Stimulated activated CD4-positive, alpha-beta T cell treated with anti-CD3 and anti-CD28 coated beads, Interleukin-2, amount 100 ng/mL, for 48 hours (primary cell): ENCODE measurements at places on chromosomes 1 and 21.

- no peak for DNase-seq
These were observed 196.1 kb upstream of the ESRRG start for GRCh38 chr1:216919060-216919970.

GRCh38 chr1:111884772-111885443, 104.6 kb downstream of the KCND3 start:
- no peak for DNase-seq

GRCh38 chr1:30639881-30640452, 83.4 kb downstream of the MATN1 start:
- DNase-seq: no peak

DNA sequence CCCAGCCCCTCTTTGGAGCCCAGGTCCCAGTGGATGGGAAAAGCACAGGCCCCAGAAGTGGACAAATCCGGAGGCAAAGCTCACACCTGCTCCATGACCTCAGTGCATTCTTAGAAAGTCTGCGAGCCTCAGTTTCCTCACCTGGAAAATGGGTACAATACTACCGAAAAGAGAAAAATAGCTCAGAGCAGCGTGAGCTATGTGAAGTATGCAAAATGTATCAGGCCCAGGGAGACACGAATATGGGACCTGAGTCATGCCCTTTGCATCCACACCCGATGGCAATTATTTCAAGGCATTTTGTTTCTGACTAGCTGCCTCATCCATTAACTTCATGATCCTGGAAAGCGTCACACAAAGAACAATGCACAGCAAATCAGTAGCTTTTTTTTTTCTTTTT, 9.2 kb downstream of the ALDH4A1 start:
- DNase-seq: no peak

- no peak for DNase-seq
These were observed 293.0 kb upstream of the PLXNA2 start for GRCh38 chr1:208537198-208537597.

- DNase-seq: peak; percentile 11
These were observed 47.5 kb upstream of the FOXO6 start for GRCh38 chr1:41313661-41314131.

DNA sequence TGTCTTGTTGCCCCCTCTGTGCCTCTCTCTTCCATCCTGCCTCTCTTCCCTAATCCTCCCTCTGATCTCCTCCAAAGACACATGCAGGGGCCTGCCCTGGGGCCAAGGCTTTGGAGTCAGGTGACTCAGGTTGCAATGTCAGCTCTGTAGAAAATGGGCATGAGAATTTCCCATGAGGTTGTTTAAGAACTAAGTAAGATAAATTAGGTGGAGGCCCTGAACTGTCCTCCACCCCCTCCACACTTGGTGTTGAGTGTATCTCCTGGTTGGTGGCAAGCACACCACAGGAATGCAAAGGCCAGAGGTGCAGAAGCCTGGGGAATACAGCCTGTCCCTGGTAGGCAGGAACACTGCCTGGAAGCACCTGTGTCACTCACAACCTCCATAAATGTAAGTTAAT, 63.9 kb upstream of the GRIK3 start:
- no peak for DNase-seq

DNA sequence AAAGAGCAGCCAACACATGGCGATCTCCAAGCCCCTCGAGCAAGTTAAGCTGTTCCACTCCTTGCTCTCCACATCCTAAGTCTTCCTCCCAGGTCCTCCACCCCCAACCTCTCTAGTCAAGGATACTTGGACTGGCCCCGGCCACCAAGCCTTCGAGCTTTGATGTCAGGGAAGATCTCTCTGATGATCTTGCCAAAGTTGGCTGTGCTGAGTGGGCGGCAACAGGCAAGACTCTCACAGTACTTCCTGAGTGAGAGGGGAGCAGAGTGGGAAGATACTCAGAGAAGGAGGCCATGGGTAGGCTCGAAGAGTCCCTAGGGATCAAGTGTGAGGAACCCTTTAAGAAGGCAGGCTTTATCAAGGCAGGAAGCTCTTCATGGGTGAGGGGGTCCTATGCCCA, 2.8 kb downstream of the RFX5 start:
- no peak for DNase-seq

GRCh38 chr1:32647308-32648134, 2.8 kb downstream of the ZBTB8OS start:
- DNase-seq: no peak

DNA sequence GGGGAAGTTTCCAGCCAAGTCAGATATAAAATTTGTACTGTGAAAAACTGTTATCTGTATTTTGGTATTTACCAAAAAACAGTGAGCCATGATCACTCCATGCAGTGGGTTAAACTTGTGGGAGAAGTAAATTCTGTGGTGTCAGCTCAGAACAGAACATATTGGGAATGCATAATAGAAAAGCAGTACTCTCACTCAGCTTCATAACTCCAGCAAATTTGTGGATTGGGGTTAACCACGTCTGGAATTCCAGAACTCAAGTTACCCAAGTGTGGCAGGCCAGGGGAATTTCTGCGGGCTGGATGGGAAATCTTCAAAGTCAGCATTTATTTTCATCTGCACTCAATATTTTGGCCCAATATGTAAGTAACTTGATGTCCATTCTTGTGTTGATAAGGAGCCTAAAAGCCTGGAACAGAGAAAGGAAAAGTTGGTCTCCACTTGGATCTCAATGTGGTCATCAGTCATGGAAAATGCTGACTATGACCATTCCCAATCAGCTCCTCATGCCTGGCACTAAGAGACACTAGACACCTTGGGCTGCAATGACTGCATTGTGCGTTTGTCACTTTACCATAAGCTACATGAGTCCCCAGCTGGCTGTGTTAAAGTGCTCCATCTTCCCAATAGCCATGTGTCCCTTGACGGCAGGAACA, 39.1 kb upstream of the ENAH start:
- DNase-seq: no peak

GRCh38 chr1:57327336-57327735, 96.5 kb downstream of the DAB1 start:
- no peak for DNase-seq

DNA sequence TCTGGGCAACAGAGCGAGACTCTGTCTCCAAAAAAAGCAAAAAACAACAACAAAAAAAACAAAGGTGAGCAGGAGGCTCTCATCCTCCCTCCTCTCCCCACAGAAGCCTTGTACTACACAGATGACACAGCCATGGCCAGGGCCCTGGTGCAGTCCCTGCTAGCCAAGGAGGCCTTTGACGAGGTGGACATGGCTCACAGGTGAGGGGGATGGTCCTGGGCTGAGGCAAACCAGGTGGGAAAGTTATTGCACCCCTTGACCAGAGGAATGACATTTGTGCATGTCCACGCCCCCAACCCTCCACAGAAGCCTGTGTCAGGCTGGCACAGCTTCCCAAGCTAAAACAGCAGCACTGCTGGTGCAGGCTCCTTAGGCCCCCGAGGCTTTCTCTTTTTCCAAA, 2.4 kb downstream of the ADPRS start:
- no peak for DNase-seq

DNA sequence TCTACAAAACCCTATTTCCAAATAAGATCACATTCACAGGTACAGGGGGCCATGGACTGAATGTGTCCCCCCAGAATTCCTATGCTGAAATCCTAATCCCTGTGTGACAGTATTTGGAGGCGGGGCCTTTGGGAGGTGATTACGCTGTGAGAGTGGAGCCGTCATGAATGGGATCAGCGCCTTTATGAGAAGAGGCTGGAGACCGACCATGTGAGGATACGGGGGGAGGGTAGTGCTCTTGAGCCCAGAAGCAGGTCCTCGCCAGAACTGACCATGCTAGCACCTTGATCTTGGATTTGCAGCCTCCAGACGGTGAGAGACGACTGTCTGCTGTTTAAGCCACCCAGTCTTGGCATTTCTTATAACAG, 23.8 kb upstream of the KIF26B start:
- DNase-seq: no peak

DNA sequence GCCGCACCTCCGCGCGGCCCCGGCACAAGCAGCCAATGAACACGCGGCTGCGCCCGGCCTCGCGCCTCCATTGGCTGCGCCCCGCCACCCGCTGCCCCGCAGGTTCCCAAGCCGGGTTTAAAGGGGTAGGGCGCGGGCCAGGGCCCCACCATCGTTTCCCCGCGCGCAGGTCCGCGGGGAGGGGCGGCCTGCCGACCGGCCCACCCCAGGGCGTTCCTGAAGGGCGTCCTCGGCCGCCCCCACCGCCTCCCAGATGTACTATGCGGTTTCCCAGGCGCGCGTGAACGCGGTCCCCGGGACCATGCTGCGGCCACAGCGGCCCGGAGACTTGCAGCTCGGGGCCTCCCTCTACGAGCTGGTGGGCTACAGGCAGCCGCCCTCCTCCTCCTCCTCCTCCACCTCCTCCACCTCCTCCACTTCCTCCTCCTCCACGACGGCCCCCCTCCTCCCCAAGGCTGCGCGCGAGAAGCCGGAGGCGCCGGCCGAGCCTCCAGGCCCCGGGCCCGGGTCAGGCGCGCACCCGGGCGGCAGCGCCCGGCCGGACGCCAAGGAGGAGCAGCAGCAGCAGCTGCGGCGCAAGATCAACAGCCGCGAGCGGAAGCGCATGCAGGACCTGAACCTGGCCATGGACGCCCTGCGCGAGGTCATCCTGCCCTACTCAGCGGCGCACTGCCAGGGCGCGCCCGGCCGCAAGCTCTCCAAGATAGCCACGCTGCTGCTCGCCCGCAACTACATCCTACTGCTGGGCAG, at the start of gene OLIG1:
OLIG1 (plus strand) TSS at position 148 of the 750 bp plus-strand sequence; CDS start at position 254, 106 bp downstream.
- DNase-seq: peak; percentile 42

- no peak for DNase-seq
These were observed 497.4 kb downstream of the SETD4 start for GRCh38 chr21:35562876-35563275.

GRCh38 chr1:231215681-231216385, 25.2 kb upstream of the GNPAT start:
- no peak for DNase-seq

GRCh38 chr1:8456991-8457390, 139.1 kb downstream of the SLC45A1 start:
- DNase-seq: no peak

- DNase-seq: no peak
These were observed 5.5 kb downstream of the TRAF5 start for GRCh38 chr1:211332036-211332616.

DNA sequence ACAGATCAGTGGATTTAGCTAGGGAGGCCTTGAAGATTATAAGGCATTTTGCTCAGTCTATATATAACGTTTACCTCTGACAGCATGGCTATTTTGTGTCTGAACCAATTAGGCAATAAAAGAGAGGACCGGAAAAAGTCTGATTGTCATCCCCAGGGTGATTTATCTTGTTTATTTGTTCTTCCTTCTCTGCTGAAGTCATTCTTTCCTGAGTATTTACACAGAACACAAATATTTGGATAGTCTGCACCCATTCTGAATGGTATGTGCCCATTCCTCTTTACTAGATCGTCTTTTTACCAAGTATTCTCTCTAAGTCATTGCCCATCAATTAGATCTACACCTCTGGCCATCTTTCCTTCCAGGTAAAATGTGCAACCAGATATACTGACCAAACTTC, 1602.9 kb downstream of the KCNT2 start:
- no peak for DNase-seq

- DNase-seq: no peak
These were observed 272.7 kb downstream of the HHIPL2 start for GRCh38 chr1:222275001-222275728.

DNA sequence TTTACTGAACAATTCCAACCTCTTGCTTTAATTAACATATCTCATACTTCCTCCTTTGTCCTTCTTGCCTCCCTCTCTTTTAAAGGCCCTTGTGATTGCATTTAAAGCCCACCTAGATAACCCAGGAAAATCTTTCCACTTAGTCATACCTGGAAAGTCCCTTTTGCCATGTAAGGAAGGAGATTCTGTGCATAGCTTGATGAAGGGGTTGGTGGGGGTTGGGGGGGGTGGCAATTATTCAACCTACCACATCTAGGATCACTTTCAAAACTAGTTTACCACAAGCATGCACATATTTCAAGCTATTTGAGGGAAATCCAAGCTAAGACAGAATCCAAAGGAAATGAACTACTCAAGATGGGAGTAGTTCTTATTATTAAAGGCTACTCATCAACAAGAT, 249.1 kb upstream of the PTBP2 start:
- no peak for DNase-seq

- DNase-seq: no peak
These were observed 63.2 kb upstream of the TMEM51 start for GRCh38 chr1:15090373-15090772.

- DNase-seq: peak; percentile 37
These were observed 6.3 kb upstream of the INAVA start for GRCh38 chr1:200888349-200888838.

GRCh38 chr1:42392967-42393848, 12.6 kb downstream of the RIMKLA start:
- no peak for DNase-seq

DNA sequence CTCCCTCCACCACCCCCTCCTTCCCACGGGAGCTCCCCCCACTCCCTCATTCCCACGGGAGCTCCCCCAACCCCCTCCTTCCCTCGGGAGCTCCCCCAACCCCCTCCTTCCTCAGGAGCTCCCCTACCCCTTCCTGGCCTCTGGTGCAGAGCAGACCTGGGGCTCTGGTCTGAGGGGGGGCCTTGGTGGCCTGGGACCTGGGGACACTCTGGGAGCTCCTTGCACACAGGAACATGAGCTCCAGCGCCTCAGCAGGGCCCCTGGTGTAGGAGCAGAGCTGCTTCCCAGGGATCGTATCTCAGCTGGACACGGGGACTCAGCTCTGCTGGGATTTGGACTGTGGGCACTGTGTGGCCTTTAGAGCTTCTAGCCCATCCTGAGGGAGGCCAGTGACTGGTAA, 19.7 kb upstream of the PRSS38 start:
- no peak for DNase-seq

GRCh38 chr1:28112388-28113241, 24.2 kb upstream of the EYA3 start:
- DNase-seq: no peak

- DNase-seq: no peak
These were observed 14.7 kb downstream of the NMNAT2 start for GRCh38 chr1:183403498-183403897.

DNA sequence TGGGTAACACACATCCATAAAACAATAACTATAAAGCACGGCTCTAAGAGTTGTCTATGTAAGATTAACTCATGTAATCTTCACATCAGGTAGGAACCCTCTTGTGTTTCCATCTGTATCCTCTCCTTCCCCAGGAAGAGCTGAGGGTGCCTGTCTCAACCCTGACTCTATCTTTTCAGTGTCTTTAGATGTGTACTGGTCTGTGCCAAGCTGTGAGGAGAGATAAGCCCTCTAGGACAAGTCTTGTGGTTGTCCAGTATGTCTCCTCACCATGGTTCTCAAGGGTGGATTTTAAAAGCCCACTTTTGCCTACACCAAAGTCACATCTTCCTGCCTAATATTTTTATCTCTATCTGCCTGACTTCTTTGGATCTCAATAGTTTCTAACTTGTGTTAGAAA, 300.1 kb downstream of the KCNT2 start:
- DNase-seq: no peak

DNA sequence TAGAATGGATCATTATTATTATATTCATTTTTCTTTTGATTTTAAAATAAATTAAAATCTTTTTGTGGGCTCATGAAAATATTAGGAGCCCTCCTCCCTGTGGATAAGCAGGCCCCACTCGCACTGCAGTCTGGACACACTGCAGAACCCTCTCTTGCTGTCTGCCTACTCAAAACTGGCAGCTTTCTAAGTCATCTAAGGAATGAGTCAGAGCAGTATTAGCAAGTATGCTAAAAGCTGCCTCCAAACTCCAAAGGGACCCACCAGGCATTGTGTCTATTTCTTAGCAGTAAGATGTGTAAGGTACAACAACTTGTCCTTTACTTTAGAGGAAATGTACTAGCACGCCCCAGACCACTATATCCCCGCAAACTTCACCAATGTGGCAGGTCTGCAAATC, 108.8 kb downstream of the SYF2 start:
- no peak for DNase-seq
